HuH-7.5 (cell line): ENCODE measurements at places on chromosomes 5 and 9.

DNA sequence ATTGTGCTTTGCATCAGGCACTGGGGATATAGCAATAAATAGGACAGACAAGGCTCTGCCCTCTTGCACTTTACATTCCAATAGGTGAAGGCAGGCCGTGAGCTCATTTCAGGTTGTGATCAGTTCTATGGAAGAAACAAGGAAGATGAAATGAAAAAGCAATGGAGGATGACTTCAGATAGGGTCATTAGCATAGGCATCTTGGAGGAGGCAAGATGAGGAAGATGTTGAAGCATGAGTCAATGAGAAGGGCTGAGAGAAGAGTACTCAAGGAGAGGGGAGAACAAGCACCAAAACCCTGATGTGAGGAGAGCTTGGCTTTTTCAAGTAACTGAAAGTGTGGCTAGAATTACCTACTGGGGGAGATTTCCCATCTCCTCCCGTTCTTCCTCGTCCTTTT, 5.0 kb upstream of the SPARC start:
- no peak for DNase-seq

GRCh38 chr5:10521466-10522223, 42.2 kb upstream of the ANKRD33B start:
- no peak for DNase-seq

DNA sequence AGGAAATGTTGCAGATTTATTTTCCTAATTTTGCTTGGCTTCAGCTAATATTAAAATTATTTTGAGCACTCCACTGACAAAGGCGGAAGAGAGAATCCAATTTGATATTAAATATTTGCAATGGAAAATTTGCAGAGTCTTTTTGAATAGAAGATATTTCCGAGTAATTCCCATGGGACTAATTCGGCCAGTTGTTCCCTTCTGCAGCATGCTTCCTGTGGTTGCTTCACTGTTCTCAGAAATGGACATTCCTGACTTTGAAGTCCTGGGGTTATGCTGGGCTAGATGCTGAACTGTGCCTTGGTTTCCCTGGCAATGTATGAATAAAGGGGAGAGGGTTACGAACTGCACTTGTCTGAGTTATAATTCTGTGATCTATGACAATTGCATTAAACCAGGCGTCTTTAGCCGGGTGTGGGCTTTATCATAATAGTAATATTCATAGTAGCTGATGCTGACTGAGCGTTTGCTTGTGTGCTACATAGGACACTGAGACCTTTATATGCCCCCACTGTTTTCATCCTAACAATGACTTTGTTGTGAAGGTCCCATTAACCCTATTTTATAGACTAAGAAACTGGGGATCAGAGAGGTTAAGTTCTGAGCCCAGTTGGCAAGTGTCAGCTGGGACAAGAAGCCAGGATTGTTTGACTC, 114.5 kb upstream of the SPRY4 start:
- DNase-seq, result no peak

- DNase-seq, result no peak
These were observed 13.9 kb downstream of the RAI14 start for GRCh38 chr5:34669931-34670516.

DNA sequence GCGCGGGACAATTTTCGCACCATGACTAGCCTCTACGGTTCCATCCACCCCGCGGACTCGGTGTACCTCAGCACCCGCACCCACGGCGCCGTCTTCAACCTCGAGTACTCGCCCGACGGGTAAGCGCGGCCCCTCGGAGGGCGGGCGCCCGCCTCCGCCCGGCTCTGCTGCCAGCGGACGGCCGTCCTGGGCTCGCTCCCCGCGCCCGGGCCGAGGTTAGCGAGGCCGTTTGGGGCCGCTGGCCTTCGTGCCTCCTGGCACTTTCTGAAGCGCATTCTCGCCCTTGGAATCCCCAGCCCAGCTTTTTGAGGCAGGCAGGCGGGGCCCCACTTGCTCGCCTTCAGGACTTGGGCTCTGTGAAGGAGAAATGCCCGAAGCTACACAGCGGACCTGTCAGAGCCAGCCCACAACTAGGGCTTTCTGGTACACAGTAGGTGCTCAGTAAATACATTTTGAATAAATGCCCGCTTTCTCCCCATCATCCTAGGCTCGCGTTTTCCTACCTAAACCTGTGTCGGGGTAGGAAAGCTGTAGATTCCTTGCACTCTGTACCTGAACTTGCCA, 772 bp downstream of the DCAF10 start:
- peak; percentile 31 for DNase-seq

- DNase-seq, result no peak
These were observed 580.4 kb upstream of the KLF4 start for GRCh38 chr9:108069991-108070390.

DNA sequence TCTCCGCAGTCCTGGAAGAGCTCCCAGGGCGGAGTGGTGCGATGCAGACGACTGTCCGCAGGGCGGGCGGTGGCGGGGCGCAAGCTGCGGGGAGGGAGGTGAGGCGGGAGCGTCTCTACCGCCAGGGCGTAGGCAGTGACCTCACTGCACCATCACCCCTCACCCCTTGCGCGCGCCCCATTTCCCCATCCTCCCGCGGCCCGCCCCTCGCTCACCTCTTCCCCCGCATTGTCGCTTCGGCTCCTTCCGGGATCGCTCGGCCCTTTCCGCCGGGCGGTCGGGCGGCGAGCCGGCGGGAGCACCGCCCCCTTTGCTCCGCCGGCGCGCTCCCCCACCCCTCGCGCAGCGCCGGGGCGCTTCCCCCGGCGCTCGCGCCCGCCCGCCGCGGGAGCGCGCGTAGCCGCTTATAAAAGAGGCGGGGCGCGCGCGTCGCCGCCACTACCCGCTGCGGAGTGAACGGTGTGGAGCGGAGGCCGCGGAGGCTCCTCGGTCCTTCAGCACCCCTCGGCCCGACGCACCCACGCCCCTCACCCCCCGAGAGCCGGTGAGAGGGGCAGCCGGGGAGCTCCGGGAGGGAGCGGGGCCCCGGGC, at the start of gene SPTAN1:
TSS of gene SPTAN1 (plus strand) at position 435 of the 591 bp plus-strand sequence. CDS start 14,154 bp downstream, outside the sequence.
- DNase-seq, result peak; percentile 91

DNA sequence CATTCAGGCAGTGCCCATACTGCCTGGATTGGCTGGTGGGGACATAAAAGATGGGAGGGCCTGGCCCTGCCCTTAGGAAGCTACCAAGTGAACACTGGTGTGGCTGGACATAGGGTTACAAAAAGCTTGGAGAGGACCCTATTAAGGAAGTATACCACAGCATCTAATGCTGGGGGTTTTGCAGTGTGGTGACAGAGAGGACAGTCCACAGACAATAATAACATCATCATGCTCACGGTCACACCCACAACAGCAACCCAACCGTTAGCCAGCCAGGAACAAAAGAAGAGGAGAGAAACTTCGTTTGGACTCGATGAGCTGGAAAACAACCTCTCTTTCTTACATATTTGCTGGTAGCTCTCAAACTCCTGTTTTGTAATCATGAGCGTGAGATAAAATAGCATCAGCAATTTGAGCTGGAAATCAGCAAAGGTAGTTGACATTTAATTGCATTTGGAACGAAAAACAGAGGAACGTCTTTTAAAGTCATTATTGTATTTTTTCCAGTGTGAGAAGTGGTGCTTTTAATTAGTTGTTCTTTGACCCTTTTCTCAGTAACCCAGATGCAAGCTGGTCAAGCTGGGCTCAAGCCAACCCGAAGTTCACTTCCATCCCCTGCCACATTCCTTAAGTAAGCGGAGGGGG, 73.4 kb downstream of the NSG2 start:
- no peak for DNase-seq

- DNase-seq, result peak; percentile 19
These were observed 18.3 kb upstream of the CD180 start for GRCh38 chr5:67214707-67215447.

- DNase-seq, result peak; percentile 6
These were observed 62.5 kb downstream of the NFIB start for GRCh38 chr9:14251154-14252071.

DNA sequence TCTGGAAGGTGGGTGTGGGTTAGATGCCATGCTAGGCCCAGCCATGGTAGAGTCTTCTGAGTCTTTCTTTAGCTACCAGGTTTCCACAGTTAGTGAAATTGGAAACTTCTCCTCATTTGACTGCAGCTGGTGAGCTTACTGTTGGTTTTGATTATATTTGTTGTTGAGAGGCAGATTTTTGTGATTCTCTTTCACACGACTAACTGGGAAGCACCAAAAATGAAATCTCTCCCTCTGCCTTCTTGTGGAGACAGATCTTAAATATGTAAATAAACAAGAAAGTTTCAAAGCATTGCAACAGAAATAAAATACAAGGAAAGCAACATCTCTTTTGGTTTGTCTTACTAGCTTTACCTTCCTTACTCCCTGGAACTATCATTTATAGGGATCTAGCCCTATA, 122.2 kb downstream of the CEMIP2 start:
- no peak for DNase-seq

GRCh38 chr5:127920936-127921335, 162.6 kb upstream of the SLC12A2 start:
- DNase-seq, result no peak

GRCh38 chr9:18245911-18246310, 228.0 kb upstream of the ADAMTSL1 start:
- DNase-seq, result no peak

- DNase-seq, result no peak
These were observed 101.0 kb upstream of the PIK3R1 start for GRCh38 chr5:68114378-68115040.

GRCh38 chr9:77370064-77370463, 192.7 kb downstream of the VPS13A start:
- no peak for DNase-seq

- DNase-seq, result no peak
These were observed 339.7 kb downstream of the NTRK2 start for GRCh38 chr9:85009251-85009650.

GRCh38 chr9:131747352-131747751, 7.5 kb upstream of the RAPGEF1 start:
- DNase-seq, result no peak

GRCh38 chr9:112056996-112057395, 118.1 kb downstream of the SUSD1 start:
- DNase-seq, result no peak

GRCh38 chr5:157613385-157614245, 38.0 kb upstream of the ADAM19 start:
- no peak for DNase-seq

DNA sequence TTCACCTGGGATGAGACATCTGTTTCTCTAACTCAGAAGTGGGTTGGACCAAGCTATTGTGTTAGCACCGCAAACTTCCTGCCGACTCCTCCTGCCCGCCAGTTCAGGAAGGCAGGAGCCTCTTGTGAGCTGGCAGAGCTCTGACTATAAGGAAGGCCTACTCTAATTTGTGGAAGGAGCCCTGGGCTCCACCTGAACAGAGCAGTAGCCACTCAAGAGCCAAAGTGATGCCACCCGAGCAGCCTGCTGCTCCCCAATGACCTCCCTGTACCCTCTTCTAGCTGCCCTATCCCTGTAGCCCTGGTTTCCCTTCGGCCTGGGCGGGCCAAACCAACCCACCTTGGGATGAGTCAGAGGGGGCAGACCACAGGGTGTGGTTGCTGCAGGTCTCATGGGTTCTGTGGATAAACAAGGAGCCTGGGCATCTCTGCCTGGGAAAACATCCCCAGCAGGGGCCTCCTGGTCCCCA, 81.6 kb downstream of the PSD2 start:
- DNase-seq, result no peak

DNA sequence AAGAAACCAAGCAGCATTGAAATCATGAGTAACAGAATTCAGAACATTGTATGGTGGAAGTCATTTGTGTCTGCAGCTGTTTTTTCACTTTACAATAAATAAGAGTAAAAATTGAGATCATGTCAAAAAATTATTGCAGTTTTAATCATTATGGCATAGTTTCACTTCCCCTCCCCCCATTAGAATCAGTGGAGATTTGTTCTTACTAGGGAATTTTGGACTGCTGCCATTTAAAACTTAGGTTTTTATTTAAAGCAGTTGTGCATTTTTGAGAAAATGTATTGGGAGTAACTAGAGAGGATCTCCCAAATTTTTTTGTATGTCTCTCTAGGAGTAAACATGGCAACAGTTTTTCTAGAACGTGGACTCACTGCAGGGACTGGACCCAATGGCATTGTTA, 20.4 kb downstream of the GTF3C4 start:
- no peak for DNase-seq

DNA sequence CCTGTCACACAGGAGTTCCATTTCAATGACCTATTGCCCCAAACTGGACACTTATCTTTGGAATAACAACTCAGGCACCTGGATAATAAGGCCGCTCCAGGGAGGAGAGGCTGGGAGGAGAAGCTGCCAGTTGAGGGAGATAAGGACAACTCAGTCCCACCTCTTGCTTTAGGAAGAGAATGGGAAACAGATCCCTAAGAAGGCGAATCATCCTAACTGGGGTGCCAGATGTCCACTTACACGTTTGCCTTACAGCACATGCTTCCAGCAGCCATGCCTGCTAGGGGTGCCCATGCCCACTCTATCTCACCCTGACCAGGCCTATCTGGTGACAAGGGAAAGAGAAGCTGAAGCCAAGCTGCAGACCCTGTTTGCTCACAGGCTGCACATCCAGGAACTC, 6.5 kb downstream of the HK3 start:
- DNase-seq, result no peak

DNA sequence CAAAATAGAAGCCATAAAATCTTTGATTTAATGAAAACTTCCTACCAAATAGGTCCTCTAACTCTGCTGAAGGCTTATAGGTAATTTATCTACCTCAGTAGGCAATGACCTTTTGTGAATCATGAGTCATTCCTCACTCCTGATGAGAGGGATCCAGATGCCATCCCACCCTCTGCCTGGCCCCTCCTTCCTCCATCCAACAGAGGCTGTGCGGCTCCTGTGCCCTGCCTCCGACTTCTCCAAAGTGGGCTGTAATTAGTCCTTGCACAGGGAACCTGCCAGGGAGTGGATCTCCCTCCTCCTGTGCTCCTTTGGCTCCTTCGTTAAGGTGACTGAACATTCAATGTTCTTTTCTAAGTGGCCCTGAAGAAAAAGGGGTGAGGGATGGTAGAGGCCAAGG, 213.9 kb upstream of the TBCA start:
- no peak for DNase-seq
